ENCODE measurements at places on chromosomes 11 and 22.

DNA sequence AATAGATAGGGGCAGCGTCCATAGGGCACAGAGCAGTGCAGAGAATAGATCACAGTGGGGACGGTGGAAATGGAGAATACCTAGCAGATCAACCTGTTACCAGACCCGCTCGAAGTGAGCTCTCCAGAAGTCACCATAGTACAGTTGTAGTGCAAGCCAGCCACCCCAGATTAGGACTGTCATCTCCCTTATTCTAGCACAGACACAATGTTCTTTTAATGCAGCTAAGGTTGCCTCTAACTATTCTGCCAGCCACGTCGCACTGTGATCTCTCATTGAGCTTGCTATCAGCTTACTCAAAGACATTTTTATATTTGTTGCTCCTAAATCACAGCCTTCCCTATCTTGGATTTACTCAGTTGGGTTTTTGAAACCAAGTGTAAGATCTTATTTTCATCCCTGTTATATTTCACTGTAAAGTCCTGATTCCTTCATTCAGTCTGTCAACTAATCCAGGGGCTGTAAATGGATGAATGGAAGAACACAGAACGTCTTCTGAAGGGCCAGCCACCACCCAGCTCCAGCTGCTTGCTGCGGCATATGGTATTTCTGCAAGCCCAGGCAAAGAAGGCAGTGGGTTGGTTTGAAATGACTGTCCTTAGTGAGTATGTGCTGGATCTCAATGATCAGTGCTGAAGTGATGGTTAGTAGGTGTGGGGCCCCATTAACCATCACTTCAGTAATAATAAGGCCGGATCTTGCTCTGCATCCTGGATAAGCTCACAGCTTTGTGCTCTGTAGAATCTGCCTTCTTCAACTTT lies 3.4 kb downstream of the PARVA start:
- DNase-seq = no peak

DNA sequence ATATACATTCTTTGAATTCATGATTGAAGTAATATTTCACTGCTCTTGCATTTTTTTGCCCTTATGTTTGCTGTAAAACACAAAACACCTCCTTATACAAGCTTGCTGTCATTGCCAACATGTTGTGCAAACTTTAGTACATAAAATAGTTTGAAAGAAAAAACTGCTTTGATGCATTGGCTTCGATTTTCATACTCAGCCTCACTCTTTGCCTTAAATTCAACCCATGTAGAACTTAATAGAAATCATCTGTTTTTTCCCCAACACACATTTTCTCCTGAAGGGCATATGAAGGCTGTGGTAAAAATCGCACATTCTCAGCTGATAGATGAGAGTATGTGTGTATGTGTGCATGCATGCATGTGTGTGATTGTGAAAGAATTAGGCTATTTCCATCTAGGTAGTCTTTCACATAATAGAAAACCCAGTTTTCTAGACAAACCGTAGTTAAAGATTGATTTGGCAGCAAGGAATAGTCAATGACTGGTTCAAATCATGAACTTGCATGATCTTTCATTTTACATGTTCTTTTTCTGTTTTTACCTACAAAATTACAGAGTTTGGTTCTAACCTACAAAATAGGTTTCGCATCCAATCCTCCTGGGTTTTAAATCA lies 72.8 kb upstream of the MTMR2 start:
- peak; percentile 58 for DNase-seq

- peak; percentile 89 for DNase-seq
Observed at GRCh38 chr11:64846998-64847666, 2.7 kb upstream of the CDC42BPG start.

- DNase-seq = peak; percentile 32
Observed at GRCh38 chr11:120985718-120986569, 38.0 kb upstream of the TBCEL start.

DNA sequence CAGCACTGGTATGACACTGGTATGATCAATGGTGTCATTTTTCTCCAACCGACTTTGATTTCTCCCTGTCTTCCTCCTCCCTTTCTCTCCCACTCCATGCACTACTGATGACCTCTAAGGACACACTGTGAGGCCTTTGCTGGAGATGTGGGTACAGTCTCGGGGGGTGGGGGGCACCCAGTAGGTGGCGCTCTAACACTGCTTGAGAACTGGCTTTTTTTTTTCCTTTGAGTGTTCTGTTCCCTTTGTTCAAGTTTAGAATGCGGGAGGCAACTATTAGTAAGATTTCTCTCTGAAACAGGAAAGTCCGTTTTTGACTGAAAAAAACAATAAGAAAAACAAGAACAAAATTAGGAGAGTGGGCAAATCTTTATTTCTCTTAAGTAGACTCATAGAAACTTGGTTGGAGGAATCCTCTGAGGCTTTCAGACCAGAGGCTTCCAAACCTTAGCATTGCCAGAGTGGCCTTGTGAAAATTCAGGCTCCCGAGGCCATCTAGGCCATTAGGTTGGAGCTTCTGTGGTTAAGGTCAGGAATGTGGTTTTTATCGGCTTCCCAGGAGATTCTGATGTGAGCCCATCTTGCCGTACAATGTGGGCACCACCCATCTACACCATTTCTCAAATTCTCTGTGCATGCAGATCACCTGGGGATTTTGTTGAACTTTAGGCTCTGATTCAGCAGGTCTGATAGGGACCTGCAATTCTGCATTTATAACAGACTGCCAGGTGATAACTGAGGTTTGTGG lies 43.2 kb downstream of the PANX1 start:
- DNase-seq = peak; percentile 46

DNA sequence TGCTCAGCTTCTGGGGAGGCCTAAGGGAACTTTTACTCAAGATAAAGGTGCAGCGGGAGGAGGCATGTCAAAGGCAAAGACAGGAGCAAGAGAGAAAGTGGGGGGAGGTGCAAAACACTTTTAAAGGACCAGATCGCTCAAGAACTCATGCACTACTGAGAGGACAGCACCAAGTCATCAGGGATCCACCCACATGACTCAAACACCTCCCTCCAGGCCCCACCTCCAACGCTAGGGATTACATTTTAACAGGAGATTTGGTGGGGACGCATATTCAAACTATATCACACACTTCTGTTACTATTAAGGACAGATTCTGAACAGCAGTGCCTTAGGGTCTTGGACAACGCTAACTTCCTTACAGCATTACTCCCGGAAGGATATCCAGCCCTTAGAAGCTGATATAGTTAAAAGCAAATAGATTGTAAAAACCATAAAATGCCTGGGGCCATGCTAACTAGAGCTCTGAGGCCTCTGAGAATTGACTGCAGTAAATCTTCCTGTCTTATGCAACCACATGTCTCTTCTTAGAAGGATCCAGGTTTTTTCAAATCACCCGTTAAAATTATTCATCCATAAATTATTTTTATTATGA lies 16.7 kb upstream of the ZC3H12C start:
- peak; percentile 65 for DNase-seq

DNA sequence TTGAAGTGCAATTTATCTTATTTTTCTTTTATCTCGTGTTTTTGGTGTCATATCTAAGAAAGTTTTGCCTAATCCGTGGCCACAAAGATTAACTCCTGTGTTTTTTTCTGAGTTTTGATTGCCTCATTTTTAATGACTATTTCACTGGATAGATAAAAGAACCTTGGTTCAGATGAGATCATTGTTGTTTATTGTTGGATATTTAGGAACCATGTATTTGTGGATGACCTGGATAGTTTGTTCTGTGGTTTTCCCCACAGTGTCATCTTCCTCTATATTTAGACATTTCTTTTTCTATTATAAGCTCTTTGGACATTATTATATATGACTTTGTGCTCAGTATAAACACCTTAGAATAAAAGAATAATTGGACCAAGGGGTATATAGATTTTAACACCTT lies 37.2 kb downstream of the PPP6R3 start:
- no peak for DNase-seq

- no peak for DNase-seq
Observed at GRCh38 chr11:79667380-79667779, 226.6 kb upstream of the TENM4 start.

GRCh38 chr22:42419243-42419881 lies 12.8 kb downstream of the NFAM1 start:
- DNase-seq = no peak

- DNase-seq = no peak
Observed at GRCh38 chr11:15471895-15472799, 357.4 kb downstream of the INSC start.

DNA sequence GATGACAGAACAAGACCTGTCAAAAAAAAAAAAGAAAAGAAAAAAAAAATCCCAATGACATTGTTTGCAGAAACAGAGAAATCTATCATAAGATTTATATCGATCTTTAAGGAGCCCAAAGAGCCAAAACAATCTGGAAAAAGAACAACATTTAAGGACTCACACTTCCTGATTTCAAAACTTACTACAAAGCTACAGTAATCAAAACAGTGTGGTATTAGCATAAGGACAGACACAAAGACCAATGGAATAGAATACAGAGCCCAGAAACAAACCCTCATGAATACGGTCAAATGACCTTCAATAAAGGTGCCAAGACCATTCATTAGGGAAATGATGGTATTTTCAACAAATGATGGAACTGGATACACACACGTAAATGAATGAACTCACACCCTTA lies 12.2 kb downstream of the ARVCF start:
- DNase-seq = no peak

- DNase-seq = no peak
Observed at GRCh38 chr11:27173545-27173944, 132.9 kb downstream of the BBOX1 start.

DNA sequence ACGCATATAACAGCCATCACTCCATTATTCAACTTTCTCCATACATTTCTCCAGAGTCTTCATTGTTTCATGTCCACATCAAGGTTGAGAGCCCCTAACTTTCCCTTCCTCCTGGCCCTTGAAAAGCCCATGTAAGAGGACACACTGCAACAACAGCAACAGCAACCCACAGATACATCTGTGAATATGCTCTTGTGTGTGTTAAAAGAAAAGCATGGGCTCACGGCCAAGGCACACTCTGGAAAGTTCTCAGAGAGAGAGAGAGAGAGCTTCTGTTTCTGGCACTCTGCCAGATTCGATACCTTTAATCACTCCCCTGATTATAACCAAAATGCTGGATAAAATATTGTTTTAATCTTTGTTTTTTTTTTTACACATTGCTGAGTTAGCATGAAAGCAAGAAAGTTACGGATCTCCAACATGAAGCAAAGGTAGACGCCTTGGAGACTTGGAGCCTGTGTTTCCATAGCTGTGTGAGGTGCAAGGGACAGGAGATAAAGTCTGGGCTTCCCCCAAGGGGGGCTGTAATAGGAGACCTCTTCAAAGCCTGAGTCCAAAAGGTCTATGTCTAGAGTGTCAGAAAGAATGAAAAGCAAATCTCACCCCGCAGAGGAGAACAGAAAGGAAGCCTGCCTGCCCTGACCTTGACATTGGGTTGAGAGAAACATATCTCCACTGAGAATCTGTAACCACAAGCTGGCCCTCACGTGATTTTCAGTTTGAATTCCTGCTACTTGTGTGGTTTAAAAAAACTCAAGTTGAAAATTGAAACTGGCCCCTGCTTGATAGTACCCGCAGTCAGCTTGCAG lies 33.7 kb upstream of the MPPED1 start:
- peak; percentile 29 for DNase-seq

DNA sequence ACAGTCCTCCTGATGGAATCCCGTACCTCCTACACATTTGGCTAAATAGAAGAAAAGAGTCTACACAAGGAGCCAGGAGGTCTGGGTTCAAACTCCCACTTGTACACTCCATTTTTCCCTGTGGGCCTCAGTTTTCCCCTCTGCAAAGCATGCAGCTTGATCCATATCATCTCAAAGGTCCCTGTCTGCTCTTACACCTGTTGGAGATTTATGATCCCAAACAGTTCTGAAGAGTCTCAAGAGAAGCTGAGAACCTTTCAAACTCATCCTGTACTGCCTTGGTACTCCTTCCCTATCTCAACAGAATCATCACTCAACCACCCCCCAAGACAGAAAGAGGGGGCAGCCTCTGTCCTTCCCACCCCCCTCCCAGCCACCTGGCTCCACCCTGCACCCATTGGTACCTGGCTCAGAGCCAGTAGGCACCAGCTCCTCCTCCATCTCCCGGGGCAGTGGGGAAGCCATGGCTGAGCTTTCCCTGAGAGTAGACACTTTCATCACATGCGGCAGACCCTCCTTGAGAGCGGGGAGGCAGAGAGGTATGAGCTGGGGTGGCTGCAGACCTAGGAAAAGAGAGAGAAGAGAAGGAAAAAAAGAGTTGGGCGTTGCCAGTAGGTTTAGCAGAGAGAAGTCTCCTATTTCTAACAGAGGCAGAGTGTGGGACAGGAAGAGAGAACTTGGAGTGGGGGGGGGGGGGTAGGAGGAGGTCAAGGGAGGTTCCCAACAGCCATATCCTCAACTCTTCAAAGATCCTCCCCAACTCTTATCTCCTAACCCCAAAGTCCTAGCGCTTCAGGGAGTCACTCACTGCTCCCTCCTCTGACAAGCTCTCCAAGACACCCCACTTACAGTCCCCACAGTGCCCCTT lies 3.1 kb downstream of the TNKS1BP1 start:
- DNase-seq = peak; percentile 12

- DNase-seq = no peak
Observed at GRCh38 chr11:18745251-18745650, 19.3 kb upstream of the IGSF22 start.

GRCh38 chr11:65530157-65530496 lies 5.2 kb downstream of the SCYL1 start:
- DNase-seq = no peak

DNA sequence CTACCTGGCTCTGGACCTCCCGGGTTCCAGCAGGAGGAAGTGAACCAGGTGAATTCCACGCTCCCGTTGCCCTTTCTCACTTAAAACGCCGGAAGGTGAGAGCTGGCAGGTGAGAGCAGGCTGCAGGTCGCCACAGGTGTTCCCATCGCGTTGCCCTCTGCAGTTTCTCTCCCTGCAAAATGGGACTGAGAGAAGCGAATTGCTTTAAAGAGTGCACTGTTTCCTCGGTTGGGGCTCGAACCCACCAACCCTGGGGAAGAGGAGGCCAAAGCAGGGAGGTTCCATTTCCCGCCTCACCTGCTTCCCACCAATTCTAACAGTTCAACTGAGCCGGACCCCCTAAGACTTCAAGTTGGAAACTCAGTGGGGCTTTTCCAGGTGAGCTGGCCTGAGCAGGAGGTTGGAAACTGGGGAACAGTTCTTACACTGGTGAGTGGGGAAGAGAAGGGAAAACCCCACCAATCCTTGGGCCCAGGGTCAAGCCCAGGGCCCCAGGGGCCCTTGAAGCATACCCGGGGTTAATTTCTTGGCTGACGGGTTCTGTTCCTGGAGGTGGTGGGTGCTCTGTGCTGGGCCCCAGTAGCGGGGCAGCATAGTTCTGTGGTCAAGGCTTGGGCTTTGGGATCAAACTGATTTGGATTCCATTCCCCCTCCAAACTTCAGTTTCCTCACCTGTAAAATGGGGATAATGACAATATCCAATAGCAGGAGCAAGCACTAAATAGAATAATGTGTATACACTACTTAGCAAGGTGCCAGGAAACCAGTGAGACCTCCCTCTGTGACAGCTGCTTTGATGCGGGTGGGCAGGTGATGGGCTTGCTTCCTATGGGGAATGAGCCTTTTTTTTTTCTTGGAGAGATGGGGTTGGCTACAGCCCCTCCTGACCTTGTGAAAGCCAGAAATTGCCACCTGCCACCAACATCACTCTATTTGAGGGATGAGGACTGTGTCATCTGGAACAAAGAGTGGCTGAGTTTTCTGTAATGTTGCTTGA lies 788 bp downstream of the CD82 start:
- DNase-seq = no peak

GRCh38 chr11:29318134-29318845 lies 698.5 kb downstream of the KCNA4 start:
- peak; percentile 83 for DNase-seq

Data from fibroblast of upper back skin (primary cell).